ENCODE measurements at places on chromosomes 7 and 10.
A peak's percentile ranks its signal among the peaks of the same experiment; 100 is the strongest.

GRCh38 chr7:92075455-92076158 lies 58.7 kb downstream of the CYP51A1 start:
- DNase-seq = no peak

- DNase-seq = no peak
Measured at GRCh38 chr7:10463701-10464100, 510.0 kb upstream of the PHF14 start.

DNA sequence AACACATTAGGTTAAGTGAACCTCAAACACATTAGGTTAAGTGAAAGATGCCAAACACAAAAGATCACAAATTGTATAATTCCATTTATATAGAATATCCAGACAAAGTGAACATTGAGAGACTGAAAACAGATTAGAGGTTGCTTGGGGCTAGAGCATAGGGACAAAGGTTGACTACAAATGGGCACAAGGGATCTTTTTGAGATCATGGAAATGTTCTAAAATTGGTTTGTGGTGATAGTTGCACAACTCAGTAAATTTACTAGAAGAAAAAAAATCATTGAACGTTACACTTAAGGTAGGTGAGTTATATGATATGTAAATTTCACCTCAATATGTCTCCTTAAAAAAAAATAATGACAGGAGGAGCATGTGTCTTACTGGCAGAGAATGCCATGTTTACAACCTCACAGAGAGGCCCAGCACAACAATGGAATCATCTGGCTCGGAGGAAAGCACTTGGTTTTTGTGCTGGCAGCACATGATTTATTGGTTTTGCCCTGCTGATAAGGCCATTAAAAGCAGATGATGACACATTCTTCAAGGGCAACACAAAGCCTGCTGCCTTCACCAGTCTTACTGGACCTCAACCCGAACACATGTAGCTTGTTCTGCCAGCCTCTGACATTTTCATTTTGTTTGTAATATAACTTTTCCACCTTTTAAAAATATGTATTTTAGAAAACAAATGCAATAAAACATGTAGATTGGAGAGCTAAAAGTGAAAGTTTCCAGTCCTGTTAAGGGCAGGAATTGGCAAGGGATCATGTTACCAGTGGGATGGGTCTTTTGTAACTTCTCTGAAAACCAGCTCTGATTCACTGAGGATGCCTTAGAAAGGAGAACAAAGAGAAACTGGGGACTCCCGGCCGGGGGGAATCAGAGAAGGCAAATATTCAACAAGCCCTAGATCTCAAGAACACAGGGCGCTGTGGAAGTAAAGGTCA lies 11.9 kb upstream of the LMOD2 start:
- DNase-seq = no peak

DNA sequence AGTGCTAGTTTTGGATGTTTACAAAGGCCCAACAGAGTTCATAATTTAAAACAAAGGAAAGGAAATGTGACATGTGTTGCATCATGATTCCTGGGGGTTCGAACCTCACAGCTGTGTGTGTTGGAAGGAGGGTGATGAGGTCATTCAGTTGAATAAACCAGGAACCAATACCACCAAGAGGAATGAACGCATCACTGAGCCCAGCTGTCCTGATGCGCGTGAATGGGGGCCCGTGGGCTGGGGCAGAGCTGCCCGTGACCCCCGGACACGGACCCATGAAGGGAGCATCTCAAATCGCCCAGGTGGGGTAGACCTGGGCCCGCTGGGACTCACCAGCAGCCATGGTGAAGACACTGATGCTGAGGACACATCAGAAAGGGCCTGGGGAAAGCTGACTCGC lies 33.0 kb downstream of the BRI3 start:
- no peak for DNase-seq

GRCh38 chr10:50431791-50432190 lies 180.5 kb upstream of the ASAH2 start:
- no peak for DNase-seq

GRCh38 chr10:4588824-4589223 lies 237.2 kb upstream of the AKR1E2 start:
- no peak for DNase-seq

GRCh38 chr10:100184840-100185239 lies 989 bp downstream of the ERLIN1 start:
- DNase-seq = peak; percentile 87

DNA sequence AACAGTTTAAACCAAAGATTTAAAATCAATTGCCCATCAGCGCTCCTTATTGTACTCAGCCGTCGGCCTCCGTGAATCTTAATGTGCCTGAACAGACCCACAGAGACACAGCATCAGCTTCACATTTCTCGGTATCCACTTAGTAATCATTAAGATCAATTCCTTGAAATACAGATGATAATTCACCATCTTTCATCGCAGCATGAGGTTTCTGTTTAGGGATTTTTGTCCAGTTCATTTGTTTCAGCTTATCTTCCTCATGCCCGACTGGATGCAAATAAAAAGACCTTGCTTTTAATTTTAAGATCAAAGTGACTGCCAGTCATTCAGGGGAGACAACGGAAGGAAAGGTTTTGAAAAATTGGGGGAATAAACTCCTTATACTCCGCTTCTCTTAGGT lies 207.8 kb downstream of the WDR37 start:
- no peak for DNase-seq

GRCh38 chr10:117152668-117153067 lies 14.6 kb upstream of the VAX1 start:
- DNase-seq = no peak

GRCh38 chr7:155965010-155965409 lies 152.7 kb upstream of the SHH start:
- no peak for DNase-seq

DNA sequence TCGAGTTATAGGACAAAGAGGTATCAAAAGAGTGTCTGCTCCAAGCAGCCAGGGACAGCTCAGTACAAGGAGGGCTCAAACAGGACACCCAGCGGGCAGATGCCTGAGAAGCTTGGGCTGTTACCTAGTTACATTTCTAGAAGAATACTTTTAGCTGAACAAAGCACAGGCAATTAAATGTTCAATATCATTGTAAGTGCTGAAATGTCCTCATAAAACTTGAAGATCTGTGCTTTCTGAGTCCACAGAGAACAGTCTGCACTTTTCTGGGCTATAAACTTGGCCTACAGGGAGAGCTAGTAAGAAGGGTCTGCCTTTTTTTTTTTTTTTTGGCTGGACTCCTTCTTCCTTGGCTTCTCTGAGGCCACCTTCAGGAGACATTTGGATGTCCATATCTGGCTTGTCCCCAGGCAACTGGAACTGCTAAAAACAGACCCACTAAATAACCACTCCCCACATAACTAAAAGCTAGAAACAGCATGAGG lies 123.2 kb downstream of the SLC16A9 start:
- no peak for DNase-seq

- DNase-seq = peak; percentile 31
Measured at GRCh38 chr7:33722383-33723101, 182.8 kb upstream of the BMPER start.

- DNase-seq = peak; percentile 29
Measured at GRCh38 chr10:14605231-14605925, 169.3 kb downstream of the FAM107B start.

- no peak for DNase-seq
Measured at GRCh38 chr7:79531116-79531515, 77.6 kb upstream of the MAGI2 start.

DNA sequence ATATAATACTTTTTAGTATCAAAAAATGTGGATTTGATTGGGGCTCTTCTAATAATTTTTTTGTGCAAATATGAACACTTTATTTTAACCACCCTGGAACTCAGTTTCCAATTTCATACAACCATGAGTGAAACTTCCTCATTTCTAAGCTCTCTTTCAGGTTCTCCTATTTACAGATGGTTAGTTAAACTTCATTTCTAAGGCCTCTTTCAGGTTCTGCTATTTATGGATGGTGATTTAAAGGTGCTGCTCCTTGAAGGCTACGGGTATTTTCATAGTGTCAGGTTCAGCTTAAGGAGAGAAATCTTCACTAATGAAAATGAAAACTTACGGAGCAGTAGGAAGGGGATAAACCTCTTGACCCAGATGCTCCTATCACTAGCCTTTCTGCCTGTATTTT lies 568.3 kb downstream of the KIF20B start:
- no peak for DNase-seq

GRCh38 chr10:44036425-44036824 lies 348.5 kb downstream of the CXCL12 start:
- DNase-seq = peak; percentile 25

DNA sequence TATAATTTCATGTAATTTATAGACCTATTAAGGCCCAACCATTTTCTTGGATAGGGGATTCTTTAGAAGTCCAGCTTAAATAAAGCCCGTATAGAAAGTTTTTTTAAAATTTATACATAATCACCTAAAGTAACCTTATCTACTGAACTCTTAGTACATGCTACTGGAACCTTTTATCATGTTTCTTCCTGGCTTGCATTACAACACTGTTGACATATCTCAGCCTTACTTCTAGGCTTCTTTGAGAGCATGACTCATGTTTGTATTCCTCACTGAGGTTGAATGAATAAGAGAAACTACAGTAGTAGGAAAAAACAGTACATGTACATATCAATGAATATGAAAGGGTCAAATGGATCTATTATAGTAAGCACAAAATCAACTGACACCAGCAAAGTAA lies 8.2 kb upstream of the MAGI2 start:
- DNase-seq = no peak

DNA sequence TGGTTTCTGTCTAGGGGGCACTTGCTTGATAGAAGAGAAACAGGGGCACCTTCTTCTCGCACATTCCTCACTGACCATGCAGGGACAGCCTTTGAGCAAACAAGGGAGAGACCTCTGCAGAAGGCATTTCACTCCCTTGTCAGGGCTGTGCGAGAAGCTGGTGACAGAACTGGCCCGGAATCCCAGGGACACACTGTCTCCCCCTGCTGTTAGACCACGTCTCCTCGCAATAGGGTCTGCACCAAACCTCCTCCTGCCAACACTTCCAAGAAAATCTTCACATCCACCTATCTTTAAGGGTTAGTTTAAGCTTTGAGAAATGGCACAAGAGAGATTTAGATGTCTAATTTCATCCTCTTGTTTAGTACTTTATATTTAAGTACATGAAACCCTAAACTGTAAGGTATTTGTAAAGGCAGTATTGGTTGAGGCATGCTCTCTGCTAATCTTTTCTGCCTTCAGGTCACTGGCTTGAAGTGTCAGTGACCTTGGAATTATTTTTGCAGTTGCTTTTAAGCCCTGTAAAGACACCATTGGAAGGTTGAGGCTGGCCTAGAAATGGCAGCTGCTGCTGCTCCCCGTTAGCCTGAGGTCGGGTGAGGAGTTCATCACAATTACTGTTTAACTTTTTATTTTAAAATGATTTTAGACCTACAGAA lies 37.0 kb downstream of the RBM20 start:
- DNase-seq = peak; percentile 68

DNA sequence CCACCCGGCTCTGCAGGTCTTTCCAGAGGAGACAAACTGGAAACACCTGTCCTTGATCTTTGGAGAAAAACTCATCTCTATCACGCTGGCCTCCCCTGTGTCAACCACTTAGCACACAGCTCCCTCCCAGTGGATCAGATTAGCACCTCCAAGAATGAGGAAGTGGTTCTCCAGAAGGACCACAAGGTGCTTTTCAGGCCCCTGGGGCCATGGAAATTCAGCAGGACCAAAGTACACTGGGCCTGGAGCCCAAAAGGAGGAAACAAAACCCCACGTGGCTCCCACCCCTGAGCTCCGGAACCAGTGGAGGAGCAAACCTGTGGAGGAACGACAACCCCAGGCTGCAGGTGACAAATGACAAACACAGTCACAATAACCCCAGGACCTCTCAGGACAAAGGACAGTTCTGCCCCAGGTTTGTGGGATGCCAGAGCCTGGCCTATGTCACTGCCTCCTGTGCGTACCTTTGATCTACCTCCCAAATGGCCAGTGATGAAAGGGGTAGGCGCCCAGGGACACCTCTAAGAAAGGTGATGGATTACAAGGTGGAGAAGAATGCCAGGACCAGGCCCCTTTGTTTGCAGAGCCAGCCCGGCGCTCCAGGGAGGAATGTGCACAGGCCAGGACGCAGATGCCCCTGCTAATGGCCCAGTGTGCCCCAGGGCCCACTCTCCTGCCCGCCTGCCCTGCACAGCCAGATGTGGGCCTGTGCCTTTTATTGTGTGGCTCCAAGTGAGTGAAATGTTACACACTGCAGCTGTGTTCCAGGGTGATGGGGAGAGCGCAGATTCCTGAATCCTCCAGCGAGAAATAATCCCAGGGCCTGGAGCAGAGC lies 5.7 kb downstream of the TNS3 start:
- peak; percentile 76 for DNase-seq

DNA sequence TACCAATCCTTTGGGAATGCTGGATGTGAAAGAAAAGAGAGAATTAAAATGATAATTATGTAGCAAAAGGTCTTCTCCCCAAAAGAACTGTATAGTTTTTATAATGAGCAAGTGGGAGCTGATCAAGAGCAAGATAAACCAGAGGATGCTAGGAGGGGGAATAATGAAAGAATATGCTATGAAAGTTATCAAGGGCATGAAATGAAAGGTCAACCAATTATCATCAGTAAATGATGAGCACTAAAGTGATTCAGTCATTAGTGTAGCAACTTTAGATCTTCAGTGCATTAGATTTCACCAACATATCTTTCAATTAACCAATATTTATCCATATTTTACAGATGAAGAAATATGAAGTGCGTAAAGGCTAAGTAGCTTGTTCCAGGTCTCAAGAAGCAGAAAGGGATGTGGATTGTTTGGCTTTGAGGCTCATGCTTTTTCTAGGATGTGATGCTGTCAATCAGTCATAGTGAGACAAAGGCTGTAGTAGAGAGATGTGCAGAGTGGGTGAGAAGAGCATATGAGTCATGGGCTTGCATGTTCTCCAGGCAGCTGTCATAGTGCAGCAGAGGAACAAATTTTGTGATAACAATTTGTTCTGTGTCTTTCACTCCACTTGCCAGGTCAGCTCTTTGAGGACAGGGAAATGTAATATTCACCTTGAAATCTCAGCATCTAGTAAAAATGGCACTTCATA lies 5.7 kb upstream of the OR2F2 start:
- no peak for DNase-seq

DNA sequence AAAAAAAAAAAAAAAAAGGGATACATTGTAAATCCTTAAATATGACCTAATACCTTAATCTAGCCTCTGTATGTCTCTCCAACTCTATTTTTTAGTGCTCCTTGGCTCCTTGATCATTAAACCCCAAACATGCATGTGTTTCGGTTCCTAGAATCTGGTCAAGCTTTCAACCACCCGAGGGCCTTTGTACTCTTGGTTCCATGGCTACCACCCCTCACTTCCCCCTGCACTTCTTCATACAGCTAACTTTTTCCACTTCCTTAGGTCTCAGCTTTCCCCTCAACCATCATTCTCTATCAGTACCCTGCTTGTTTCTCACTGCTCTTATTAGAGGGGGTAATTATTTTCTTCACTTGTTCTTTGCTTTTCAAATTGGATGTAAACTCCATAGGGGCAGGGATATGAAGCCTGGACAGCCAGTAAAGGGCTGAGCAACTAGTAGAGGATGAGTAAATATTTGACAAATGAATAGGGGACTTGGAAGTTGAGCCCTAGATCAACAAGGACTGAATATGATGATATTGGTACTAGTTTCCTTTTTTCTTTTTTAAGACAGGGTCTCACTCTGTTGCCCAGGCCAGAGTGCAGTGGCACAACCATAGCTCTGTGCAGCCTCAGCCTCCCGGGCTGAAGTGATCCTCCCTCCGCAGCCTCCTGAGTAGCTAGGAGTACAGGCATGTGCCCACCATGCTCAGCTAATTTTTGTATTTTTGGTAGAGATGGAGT lies 4.3 kb upstream of the GDI2 start:
- no peak for DNase-seq
